ENCODE measurements at places on chromosomes 13 and 19. TPM values are rescaled to one million over a fixed set of nuclear protein-coding genes. Genes with fewer than 3 reads are reported as not detected.

The MAG gene
- not detected for total RNA-seq

The IQCN gene
- total RNA-seq, result 0.06 TPM

The CLEC4M gene
- total RNA-seq, result not detected

The RDH8 gene
- not detected for total RNA-seq

The TM9SF2 gene
- total RNA-seq, result 116 TPM

The KCNJ14 gene
- total RNA-seq, result 0.71 TPM

The MEIOSIN gene
- total RNA-seq, result not detected

The SBSN gene
- 0.77 TPM for total RNA-seq

The ZNF541 gene
- not detected for total RNA-seq

The SYCN gene
- total RNA-seq, result not detected

The PDX1 gene
- total RNA-seq, result not detected

The ZNF611 gene
- 11.5 TPM for total RNA-seq

The MADCAM1 gene
- 0.23 TPM for total RNA-seq

The SHKBP1 gene
- 63.5 TPM for total RNA-seq

The KCNN4 gene
- total RNA-seq, result 1.0 TPM

The PALM gene
- 2.2 TPM for total RNA-seq

All from LHCN-M2 (cell line).